ENCODE measurements at places on chromosomes 7 and 10.

DNA sequence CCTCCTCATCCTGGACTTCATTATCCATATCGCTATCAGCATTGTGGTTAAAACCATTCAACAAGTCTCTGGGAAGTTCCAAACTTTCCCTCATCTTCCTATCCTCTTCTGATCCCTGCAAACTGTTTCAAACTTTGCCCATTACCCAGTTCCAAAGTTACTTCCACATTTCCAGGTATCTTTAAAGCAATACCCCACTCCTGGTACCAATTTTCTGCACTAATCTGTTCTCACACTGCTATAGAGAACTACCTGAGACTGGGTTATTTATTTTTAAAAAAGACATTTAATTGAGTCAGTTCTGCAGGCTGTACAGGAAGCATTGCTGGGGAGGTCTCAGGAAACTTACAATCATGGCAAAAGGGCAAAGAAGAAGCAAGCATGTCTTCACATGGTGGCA lies 147.3 kb downstream of the ARL4A start:
- DNase-seq, result no peak

DNA sequence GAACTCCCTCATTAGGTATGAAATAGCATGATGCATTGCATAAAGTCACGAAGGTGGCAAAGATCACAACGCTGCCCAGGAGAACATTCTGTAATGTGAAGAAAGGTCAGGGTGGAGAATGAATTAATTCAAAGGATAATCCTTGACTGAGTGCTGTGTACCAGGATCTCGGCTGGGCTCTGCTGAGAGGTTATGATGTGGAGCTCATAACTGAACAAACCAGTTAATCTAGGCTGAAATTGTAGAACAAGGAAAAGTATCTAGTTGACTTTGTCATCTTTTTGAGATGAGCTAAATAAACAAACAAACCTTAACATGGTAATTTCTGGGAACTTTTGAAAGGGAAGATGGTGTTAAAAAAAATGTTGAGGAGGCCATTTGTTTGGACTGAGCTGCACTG lies 6.1 kb downstream of the MSMB start:
- DNase-seq, result no peak

DNA sequence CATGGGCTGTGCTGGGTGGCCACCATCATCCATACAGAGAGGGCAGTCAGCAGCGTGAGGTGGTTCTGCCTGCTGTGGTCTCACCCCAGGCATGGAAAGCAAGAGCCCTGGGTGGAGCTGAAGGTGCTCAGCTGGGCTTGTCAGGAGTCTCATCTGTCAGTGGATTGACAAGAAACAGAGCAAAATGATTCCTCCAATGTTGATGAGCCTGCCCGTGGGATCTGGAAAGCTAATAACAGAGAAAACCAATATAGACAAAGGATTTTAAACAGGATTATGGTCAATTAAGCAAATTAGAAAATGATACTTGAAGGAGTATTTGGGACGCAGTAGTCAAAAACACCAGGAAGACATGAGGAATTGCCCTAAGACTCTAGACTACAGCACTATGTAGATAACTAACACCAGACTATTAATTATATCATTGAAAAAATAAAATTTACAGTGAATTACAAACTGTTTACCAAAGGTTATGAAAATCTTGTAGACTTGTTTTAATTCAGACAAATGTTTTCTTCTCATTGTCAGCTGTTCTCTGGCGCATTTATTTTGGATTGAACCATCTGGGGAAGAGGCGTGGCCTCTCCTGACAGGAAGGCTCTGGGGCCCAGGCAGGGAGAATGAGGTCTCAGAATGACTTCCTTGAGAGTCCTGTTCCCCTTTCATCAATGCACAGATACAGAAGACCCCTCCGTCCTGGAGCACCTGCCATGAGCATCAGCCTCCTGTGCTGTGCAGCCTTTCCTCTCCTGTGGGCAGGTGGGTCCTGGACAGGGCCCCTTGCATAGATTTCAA lies 211.2 kb upstream of the PRSS58 start:
- no peak for DNase-seq

- no peak for DNase-seq
Measured at GRCh38 chr10:6062101-6062771, at the start of gene IL2RA. TSS of gene IL2RA (minus strand) at chr10:6062367. CDS start at chr10:6062151, 216 bp downstream.

DNA sequence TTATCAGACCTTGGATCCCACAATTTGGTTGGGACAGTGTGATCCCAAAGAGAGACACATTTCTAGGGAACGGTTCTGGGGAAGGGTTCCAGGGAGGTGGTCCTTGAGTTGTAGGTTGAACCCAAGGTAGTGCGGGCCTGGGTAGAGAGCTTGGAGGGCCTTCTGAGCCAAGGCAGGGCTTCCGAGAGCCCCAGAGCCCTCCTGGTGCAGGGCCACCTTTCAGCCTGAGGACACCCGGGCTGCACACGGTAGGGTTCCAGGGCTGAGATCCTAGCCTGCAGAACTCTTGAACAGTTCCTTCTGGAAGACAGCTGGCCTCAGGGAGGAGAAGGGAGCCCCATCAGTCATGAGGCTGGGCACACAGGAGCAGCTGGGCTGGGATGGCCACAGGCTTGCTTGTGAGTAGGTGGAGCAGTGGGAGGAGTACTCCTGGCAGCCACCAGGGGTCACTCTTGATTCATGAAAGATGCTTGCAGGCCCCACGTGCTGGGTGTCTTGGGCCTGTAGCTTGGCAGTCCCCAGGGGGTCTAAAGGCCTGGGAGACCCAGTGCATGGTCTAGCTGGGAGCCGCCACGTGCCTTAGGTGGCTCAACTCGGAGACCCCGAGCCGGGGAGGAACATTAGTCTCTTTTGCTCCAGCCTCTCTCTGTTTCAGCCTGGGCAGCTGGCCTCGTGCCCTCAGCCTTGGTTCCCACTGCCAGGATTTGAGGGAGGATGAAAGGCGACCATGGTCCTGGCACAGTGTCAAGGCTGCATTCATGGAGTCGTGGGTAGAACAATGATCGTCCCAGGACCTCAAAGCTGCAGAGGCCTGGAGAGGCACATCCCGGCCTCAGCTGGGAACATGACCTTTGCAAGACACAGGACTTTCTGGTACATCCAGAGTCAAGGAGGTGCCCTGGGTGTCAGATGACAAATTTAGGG lies 381.6 kb downstream of the TYW1 start:
- DNase-seq, result peak; percentile 87

GRCh38 chr10:42939237-42939636 lies 137.6 kb upstream of the RET start:
- DNase-seq, result no peak

- DNase-seq, result no peak
Measured at GRCh38 chr7:95691464-95691863, 80.9 kb upstream of the DYNC1I1 start.

GRCh38 chr10:102678842-102679289 lies 34.6 kb downstream of the TRIM8 start:
- DNase-seq, result peak; percentile 68
